ENCODE measurements at places on chromosomes 16 and 17.

DNA sequence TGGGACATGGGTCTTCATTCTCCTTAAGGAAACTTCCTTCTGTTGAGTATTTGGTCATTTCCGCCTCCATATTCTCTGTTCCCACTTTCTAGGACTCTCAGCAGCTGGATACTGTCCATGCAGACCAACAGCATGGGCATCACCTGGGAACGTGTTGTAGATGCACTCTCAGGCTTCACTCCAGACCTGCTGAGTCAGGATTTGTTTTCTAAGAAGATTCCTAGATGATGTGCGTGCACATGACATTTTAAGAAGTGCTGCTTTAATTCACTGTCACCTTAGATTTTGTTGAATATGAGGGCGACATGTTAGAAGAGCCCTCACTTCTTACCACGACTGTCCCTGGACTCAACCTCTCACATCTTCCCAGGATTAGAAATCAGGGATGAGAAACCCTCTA lies 10.0 kb upstream of the SDK2 start:
- DNase-seq, result no peak

- DNase-seq, result no peak
Measured at GRCh38 chr17:44722254-44722653, 13.8 kb downstream of the DBF4B start.

DNA sequence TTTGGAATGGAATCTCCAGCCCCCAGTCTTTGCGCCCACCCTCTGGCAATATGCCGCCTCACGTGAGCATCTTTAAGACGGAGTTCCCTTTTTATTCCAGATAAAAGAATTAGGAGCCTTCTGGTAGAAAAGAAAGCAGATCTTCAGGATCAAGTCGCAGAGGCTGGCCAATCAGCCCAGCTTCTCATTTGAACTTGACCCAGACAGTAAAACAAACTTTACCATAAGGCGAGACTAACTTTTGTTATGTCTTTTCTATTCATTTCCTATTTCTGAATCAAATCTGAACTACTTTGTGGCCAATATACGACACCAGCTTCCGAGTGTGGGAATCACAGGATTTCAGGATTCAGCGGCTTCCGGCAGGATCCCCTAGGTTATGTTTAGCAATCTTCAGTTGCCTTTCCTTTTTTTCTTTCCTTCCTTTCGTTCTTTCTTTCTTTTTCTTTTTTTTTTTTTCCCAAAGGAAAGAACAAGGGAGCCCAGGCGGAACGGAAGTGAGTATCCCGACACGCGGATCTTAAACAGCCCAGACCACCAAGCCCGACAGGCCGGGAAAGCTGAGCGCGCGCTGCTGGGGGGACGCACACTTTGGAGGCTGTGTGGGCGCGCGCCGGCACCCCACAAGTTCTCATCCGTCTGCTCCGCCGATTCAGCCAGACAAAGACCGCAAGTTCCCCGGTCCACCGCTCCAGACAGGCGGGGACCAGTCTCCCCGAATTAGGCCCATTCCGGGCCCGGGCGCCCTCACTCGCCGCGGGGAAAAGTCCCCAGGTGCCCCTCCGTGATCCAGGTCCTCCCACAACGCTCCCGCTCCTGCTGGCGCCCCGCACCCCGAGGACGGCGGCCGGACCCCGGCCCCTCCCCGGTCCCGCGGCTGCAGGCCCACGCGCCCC lies 633 bp downstream of the TBC1D16 start:
- peak; percentile 34 for DNase-seq

DNA sequence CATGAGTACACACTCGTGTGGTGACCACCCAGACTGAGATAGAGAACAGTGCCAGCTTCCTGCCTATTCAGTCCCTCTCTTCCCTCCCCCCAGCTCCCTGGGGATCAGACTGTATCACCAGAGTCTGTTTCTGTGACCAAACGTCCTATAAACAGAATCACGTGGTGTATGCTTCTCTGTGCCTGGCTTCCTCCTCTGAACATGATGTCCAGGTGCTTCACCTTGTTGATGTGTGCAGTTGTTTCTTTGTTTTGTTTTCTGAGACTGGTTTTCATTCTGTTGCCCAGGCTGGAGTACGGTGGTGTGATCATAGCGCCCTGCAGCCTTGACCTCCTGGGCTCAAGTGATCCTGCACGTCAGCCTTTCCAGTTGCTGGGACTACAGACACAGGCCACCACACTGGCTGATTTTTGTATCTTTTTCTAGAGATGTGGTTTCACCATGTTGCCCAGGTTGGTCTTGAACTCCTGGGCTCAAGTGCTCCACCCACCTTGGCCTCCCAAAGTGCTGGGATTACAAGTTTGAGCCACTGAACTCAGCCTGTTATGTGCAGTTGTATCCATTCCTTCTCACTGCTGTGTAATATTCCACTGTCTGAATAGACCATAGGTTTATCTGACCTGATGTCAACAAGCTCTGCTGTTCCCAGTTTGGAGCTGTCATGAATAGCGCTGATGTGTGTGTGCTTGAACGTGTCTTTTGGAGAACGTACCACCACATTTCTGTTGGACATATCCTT lies 28.9 kb upstream of the PRM1 start:
- no peak for DNase-seq

DNA sequence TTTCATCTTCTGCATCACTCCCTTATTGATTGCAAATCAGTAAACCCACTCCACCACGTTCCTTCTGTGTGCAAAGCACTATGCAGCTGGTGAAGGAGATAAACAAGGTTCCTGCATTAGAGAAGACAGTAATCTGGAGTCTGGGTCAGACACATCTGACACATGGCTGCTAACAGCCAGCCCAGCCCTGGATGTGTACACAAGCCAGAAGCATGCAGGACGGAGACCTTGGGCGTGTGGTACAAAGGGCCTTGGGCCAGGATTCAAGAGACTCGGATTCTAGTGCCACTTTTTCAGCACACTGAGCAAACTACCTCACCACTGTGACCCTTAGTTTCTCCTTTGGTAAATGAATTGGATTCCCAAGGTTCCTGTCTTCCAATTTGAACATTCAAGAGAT lies 86.6 kb upstream of the DNAH9 start:
- no peak for DNase-seq

DNA sequence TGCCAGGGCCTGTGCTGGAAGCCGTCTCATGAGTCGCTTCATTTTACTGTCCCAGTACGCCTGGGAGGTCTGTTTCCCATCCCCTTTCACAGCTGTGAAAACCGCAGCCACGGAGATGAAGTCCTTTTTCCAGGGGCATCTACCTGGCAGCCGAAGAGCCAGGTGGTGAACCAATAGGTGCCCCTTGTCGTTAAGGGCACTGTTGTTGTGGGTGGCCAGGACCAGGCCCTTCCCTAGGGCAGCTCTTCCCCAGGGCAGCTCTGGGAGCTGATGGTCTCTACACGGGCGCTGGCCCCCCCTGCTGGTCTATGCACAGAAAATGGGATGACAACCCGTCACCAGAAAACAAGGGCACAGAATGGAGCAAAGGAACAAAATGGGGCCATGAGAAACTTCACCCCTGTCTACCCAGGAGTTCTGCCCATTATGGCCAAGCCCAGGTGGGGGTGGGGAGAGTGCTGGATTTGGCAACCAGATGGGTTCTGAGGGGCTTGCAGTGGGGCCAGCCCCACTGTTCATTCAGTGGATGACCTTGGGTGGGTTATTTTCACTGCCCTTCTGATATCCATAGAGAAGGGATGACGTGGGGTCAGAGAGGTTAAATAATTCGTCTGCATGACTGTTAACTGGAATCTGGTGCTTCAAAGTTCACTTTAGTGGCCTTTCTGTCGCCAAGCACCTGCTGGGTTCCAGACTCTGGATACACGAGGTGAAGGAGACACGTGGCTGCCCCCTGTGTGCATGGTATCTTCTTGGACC lies 11.5 kb downstream of the RMI2 start:
- peak; percentile 47 for DNase-seq

- no peak for DNase-seq
Measured at GRCh38 chr17:43935926-43936261, 6.4 kb downstream of the PPY start.

GRCh38 chr16:3578121-3578520 lies 918 bp upstream of the NLRC3 start:
- DNase-seq, result no peak

- no peak for DNase-seq
Measured at GRCh38 chr16:60463986-60464385, 1572.3 kb downstream of the CDH8 start.

DNA sequence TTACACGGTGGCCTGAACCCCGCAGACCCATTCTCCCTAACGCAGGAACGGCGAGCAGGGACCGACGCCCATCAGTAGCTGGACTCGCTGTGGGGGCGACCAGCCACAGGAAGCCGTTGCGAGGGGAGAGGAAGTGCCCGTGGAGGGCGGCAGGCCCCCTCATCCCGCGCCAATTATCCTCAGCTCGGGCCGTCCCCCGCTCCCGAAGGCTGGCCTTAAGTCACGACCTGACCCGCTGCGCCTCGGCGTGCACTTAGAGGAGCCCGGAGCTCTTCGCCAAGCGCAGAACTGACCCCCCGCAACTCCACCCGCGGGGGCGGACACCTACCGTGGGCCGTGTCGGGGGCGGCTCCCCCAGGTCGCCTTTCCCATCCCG lies 401 bp downstream of the ARL16 start:
- DNase-seq, result no peak

- DNase-seq, result no peak
Measured at GRCh38 chr17:72099919-72100318, 20.9 kb upstream of the SOX9 start.

DNA sequence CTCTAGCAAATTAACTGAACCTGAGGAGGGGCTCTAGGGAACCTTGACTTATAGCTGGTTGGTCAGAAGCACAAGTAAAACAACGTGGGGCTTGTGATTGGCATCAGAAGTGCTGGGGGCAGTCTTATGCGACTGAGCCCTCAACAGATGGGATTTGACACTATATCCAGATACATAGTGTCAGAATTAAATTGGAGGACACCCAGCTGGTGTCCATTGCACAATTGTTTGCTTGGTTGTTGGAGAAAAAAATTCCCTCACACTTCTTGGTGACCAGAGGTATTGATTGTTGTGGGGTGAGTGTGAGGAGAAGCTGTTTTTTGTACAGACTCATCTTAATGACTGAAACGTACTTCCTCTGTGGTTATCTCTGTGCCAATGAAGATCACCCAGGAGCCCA lies 59.7 kb downstream of the NTN1 start:
- no peak for DNase-seq

DNA sequence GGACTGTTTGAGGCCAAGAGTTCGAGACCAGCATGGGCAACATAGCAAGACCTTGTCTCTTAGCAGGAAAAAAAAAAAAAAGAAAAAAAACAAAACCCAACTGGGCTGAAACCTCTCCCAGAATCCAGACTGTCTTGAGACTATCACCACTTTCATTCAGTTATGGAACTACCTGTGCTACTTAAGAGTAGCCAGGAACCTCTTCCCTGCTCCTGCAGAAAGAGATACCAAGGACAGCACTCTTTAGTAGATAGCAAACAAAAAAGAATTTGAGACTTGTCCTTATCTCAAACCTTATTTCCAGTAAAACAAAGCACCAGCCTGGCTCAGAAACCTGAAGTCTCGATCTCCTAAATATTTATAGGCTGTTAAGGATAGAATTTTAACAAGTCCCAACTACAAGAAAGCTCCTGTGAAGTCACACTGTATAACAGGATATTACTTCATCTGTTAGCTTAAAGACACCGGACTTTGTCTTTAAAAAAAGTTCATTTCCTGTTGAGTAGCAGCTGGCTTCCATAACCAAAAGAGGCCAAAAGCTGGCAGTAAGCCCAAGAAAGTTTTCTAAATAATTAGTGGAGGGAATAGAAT lies 5.1 kb downstream of the CDR2 start:
- DNase-seq, result no peak

- DNase-seq, result no peak
Measured at GRCh38 chr16:15434425-15435215, at the start of gene BMERB1. TSS of gene BMERB1 (plus strand) at chr16:15434588. CDS start at chr16:15434654, 66 bp downstream.

DNA sequence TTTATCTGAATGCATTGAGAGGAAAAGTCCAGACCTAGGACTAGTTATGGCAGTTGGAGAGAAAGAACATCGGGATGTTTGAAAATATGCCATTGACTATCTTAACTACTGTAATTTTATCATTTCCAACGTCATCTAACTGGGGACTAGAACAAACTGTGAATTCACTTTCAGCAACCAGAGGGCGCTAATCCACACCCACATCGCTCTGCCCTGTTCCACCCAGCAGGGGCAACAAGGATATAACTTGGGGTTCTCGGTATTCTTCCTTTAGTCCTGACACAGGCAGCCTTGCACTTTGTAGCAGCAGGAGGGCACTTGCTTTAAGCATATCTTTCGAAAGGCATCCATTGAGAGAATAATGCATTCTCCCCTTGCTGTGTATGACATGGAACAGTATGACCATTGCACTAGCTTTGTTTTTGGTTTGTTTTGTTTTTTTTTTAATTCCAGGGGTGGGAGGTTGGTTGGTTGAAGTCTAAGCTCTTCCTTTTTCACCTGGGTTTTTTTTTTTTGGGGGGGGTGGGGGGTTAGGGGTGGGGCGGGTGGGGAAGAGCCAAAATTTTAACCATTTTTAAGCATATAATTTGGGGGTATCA lies 31.5 kb downstream of the SIAH1 start:
- DNase-seq, result peak; percentile 78

- no peak for DNase-seq
Measured at GRCh38 chr16:63617047-63617989, 1504.5 kb downstream of the CDH11 start.

- DNase-seq, result no peak
Measured at GRCh38 chr17:18860161-18860972, 2.4 kb downstream of the PRPSAP2 start.

- DNase-seq, result no peak
Measured at GRCh38 chr16:85376292-85377095, 236.6 kb upstream of the GSE1 start.

- no peak for DNase-seq
Measured at GRCh38 chr16:66300037-66300436, 66.5 kb upstream of the CDH5 start.

DNA sequence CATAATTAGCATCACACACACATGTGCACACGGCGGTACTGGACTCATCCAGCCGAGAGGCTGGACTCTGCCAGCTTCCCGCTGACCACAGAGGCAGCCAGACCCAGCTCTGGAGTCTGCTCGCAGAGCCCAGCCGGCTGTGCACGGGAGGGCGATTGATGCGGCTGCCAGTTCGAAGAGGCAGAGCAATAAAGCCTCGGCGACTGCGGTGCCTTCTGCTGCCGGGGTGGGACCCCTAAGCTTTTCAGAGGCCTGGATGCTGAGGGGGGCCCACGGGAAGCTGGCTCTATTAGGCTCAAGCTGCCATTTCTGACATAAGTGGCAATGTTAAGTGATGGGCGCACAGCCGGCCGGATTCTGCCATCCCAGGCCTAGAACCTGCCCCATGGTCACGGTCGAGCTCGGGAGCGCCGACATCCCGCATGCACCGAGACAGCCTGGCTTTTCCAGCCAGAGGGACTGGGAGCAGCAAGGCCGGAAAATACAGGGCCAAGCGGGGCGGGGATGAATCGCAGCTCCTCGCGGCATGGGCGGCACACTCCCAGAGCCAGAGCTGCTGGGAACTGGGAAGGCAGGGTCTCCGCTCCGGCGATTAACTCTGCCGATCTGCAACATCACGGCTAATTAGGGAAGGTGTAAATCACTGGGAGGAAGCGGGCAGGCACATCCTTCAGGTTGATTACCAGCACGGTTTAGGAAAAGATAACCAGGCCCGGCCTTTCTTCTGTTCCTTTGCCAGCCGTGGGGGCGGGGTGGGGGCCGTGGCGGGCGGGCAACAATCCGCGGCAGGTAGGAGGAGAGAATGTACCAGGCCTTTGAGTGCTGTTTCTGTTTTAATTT lies 57.7 kb downstream of the TBC1D16 start:
- DNase-seq, result no peak

All from SW480 (cell line).